ENCODE measurements at places on chromosomes 4 and X.

DNA sequence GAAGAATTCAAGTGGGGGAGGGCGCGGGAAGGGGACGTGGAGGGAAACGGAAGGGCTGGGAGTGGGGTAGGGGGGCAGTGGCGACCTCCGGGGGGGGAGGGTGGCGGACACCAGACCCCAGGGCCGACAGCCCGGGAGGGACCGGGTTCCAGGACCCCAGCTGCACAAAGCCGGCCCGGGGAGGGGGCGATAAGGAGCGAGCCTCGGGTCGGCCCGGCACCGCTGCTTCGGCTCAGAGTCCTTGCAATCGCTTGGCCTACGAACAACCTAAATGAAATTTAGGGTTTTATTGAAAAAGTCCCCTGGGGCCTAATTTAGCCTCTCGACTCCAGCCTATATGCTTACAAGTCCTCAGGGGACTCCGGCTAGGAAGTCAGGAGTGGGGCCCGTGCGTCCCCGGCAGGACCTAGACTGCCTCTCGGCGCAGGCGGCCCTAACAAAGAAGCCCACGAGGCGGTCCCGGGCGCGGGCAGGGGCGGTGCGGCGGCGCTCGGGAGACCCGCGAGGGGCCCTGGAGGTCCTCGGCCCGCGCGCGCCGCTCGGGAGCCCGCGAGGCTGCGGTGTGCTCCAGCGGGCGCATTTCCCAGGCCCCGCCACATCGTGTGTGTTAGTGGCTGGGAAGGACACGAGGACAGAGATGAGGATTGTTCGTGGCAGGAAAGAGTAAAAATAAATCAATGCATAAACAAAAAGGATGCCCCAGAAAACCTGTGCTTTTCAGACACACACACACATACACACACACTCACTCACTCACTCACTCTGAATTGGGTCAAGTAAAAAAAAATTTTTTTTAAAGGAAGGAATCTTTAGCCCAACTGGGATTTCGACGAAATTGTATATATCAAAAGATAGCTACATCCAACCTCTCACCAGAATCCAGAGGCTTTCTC, 70.0 kb downstream of the MGST2 start:
- no peak for DNase-seq

DNA sequence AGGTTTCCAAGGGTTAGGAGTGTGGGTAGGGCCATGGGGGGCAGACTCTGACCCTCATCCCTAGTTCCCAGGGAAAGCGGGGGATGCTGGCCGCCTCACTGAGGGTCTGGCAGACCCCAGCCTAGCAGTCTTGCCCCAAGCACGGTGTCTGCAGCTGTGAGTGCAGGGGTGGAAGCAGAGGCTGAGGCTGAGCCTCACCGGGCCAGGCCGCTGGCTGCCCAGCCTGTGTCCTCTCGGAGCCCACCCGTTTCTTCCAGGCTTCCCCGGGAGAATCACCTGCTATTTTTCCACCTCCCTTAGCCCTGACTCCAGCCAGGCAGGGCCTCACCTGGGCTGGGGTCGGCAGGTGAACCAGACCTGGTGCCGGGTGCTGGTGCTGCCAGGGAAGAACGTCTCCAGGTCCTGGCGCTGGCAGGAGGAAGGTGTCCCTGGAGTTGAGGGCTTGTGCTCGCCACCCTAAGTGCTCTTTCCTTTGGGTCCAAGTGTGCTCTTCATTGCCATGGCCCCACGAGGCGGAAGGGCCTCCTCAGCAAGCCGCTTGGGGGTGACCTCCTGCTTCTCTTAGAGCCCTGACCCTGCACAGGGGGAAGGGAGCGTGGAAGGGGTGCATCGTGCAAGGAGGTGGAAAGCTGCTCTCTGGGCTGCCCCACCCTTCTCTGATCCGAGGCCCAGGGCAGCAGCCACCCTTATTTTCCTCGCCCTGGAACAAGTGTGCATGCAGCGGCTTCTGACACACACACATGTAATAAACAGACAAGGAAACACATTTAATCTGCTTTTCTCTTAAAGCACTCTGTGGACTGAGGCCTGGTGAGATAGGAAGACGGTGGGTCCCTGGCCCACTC, 112.7 kb downstream of the FAM53A start:
- no peak for DNase-seq

DNA sequence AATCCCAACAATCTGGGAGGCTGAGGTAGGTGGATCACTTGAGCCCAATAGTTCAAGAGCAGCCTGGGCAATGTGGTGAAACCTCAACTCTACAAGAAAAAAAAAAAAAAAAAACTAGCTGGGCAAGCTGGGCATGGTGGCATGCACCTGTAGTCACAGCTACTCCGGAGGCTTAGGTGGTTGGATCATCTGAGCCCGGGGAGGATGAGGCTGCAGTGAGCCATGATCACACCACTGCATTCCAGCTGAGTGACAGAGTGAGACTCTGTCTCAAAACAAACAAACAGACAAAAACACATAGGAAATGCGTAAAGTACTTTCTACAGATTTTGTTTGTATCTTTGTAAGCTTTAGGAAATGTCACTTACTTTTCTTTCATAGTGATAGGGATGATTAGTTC, 307.2 kb upstream of the NR3C2 start:
- DNase-seq, result no peak

- no peak for DNase-seq
Observed at GRCh38 chr4:159267869-159268285, 165.0 kb downstream of the RAPGEF2 start.

DNA sequence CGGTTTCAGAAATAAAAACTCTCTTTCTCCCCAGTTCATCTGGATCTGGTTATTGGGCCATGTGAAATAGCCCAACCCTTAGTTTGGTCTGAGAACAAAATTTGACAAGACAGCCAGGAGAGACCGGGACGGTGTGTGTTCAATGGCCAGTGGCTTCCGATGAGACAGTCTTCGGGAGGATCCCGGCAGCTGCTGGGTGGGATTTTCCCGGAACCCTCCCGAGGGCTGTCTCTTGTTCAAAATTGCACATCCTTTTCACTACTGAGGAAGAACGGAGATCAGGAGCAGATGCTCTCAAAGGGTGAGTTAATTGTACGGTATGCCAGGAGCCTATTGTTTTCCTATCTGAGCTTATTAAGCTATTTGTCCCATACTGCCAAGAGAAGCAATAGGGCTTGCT, 166.5 kb downstream of the PRR32 start:
- no peak for DNase-seq

DNA sequence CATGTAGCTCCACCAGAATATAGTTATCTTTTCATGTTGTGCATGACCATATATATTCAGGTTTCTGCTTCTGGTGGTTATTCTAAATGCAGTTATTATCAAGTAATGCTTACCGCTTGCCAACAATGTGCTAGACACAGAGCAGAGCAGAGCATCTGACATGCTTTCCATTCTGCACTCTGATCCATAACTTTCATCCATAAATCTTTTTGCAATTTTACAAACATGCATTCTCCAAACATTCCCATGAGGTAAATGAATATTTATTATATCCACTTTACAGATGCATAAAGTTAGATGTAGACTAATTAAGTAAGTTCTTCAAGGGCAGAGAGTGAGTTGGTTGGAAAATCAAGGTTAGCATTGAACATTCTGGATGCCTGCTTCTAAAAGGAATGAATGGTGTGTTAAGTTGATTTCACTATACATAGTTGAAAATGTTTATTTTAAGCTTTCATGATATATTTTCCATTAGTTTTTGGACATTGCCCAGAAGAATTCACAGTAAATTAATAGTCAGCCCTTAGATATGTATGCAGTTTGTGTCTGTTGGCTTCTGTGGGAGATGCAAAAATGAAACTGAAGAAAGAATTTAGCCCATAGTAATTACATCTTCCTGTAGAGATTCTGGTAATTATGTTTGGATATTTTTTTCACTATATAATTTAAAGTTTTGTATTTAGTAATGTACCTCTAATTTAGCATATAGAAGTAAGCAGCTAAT, 867.8 kb downstream of the CCSER1 start:
- no peak for DNase-seq
